ENCODE measurements at places on chromosomes 16 and 17.

DNA sequence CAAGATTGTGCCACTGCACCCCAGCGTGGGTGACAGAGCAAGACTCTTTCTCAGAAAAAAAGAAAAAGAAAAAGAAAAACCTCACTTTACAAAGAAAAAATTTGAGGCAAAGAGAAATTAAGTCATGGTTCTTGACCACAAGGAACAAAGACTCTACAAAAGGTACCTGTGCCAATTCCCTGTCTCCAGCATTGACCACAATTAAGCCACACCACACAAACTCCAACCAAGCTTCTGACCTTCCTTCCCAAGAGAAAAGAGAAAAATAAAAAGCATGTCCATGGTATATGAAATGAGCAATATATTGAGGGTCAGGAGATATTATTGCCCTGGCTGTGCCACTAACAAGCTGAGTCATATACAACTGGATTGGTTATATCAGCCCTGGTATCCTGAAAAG is 146.3 kb upstream of the NOG start:
- no peak for DNase-seq

- DNase-seq: no peak
These were observed 31.9 kb upstream of the CPNE2 start for GRCh38 chr16:57060323-57061083.

GRCh38 chr17:28610376-28610775 is 3.6 kb downstream of the RSKR start:
- DNase-seq: no peak

GRCh38 chr17:27895123-27895895 is 2.1 kb upstream of the LYRM9 start:
- no peak for DNase-seq

DNA sequence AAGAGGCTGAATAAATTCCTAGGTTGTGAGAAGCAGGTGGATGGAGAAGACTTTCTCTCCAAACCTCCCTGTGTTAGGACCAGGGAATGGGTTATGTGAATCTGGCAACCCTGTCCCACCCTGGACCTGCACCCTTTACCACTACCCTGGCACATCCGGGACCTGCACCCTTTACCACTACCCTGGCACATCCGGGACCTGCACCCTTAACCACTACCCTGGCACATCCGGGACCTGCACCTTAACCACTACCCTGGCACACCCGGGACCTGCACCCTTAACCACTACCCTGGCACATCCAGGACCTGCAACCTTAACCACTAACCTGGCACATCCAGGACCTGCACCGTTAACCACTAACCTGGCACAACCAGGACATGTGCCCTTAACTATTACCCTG is 207.0 kb upstream of the CACNG3 start:
- DNase-seq: no peak

GRCh38 chr17:8436169-8436843 is 622 bp downstream of the NDEL1 start:
- DNase-seq: peak; percentile 16

DNA sequence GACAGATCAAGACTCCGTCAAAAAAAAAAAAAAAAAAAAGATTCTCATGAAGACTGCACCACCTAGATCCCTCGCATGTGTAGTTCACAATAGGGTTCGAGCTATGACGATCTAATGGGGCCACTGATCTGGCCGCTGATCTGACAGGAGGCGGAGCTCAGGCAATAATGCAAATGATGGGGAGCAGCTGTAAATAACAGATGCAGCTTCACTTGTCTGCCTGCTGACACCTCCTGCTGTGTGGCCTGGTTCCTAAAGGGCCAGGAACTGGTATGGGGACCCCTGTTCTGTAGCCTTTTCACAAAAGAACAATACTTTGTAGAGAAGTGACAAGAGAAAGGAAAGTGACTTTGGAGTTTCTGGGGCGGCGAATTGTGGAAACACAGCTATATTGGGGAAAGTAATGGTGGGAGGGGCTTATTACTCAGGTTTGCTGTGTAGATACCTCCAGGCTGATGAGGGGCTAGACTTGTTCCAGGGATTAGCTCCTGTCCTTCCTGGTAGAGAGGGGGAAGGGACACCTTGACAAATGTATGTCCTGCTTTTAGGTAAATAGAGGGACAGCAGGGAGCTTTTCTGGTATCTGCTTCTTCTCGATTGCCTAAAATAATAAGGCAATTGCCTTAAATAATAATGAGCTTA is 57.1 kb downstream of the HAPSTR1 start:
- DNase-seq: no peak

- DNase-seq: no peak
These were observed 80.8 kb upstream of the NOL11 start for GRCh38 chr17:67636834-67637520.

- no peak for DNase-seq
These were observed 460.0 kb downstream of the HS3ST3B1 start for GRCh38 chr17:14760719-14761411.

GRCh38 chr17:15648386-15648785 is 28.9 kb upstream of the FBXW10B start:
- DNase-seq: no peak

GRCh38 chr17:80817321-80817845 is 174.3 kb upstream of the CHMP6 start:
- DNase-seq: no peak

DNA sequence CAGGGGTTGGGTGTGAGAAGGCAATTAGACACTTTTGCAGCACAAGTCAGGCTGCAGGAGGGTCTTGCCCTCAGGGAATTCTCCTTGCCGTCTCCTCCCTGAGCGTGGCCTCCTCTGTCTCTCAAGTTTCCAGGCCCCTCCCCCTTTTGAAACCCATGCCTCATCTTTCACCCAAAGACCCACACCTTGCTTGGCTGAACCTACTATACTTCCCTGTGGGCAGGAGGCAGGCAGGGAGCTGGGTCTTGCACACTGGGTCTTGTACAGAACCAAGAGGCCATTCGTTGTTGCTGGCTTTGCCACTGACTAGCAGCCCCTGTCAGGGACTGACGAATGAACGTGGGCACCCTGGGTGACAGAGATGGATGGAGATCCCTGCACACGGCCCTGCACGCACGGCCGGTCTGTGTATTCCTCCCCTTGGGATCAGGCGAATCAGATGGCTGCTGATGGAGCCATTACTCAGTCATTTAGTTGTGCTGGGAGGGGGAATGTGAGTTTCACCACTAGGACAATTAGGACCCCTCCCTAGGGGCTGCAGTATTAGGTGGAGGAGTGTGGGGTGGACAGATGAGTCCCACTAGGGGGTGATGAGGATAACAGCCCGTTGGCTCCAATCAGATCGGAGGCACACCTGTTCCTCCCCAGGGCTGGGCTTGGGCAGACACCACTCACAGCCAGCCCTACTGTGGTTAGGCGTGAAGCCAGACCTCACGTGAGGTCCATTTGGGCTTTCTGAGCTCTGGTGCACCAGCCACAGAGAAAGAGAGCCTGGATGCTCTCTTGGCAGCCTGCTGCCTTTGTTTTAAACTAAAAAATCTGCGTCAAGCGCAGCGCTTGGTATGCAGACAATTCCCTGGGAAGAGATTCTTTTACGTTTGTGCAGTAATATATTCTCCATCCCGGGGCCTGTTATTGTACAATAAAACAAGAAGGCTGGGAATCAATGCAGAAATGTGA is 167.7 kb upstream of the WSCD1 start:
- DNase-seq: no peak

GRCh38 chr16:22425847-22426246 is 51.4 kb upstream of the CDR2 start:
- DNase-seq: no peak
